ENCODE measurements at places on chromosomes 2 and 18.

DNA sequence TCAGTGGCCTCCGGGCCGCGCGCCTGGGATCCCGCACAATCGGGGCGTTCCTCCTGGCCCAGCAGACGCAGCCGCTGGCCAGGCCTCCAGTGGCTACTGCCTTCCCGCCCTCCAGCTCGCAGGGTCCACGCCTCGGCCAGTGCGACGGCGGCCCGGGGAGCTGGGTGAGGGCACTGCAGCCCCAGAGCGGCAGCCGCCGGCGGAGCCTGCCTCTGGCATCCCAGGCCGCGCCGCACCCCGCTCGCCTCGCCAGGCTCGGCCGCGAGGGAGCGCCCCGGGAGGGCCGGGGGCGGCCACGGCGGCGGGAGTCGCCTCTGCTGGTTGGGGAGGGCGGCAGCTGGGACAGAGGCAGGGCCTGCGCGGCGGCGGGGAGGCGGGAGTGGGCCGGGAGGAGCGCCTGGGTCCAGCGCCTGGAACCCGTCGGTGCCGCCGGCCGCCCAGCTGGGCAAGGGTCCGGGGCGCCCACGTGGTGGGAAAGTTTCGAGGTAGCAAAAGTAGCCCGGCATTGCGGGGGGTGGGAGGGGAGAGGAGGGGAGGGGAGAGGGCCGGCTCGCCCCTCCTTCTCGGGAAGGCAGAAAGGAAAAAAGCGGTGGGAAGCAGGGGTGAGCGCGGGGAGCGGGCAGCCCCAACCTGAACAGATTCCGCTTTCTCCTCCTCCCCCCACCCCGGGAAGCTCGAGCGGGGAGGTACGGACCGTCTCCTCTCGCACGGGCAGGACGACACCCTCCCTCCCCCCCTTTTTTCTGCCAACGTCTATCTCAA is 1.5 kb upstream of the INHBB start:
- no peak for DNase-seq

DNA sequence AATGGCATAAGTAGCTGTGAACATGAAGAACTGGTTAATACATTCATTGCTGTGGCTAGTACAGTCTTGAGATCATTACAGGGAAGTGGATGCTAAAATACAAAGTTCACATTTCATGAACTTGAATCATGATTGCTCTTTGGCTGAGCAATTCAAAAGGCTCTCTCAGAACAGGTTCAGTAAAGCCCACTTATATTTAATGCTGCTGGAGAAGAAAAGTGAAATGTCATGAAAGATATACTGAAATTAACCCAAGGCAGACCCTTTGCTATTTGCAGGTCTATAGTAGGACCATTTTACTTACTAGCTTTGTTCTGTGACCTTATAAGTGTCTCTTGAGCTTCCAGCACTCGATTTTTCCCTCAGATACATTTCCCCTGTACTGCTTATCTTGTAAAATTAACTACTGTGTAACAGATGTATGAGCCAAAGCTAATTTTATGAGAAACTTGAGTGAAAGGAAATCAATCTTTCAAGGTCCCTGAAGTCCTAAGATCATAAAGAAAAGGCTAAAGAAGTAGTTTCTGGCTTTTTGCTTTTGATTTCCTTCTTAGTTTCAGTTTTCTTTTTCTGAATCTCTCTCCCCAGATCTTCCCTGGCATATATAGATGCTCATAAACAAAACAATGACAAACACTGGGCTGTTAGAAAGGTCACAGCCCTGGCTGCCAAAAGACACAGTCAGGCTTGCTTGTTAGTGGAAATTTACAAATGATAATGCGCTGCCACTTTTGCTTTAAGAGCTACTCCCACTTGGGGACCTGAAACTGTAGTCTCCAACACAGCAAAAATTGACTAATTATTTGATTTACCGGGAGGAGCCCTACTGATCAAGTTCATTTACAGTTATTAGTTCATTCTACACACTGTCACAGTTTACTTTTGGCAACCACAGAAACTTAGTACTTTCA is 132.7 kb upstream of the XPO1 start:
- no peak for DNase-seq

DNA sequence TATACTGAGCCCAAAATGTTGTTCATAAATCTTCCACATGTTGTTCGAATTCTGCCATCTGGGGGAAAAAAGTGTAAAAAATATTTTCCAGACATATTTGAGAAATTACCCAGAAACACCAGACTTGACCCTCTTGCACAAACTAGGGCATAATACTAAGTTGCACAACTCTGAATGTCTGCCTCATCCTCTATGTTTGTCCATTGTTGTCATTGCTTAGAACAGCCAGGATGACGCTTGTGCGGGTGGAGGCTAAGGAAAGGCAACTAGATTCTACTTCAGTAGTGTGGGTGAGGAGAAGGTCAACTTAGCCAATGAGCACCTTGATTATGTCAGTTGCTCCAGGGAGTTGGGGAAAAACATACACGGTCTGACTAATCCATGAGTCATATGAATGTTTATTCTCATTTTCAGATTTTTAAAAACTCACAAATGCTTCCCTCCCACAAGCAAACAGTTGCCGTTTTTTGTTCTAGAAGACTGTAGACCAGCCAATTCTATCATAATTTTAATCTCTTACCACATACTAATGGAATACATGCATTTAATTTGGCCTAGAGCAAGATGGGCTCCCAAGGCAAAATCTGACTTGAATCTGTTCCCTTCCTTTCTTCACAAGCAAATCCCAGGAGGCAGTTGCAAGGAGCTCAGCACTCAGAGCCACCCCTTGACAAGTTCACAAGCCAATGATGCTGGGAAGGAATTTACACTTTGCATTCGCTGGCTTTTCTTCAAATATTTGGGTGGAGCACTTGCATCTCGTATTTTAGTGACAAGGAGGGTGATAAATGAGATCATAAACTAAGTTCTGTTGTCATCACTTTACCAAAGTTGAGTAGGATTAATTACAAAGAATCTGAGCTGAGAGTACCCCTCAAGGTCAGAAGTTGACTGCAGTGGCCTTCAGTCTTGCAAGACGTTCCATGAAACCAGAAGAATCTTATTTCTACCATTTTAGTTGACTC is 163.2 kb upstream of the TWIST2 start:
- DNase-seq: no peak

GRCh38 chr2:11292464-11293255 is 51.8 kb downstream of the ROCK2 start:
- no peak for DNase-seq

Data from GM18507 (cell line).